ENCODE measurements at places on chromosomes 5 and 9. TPM values are rescaled to one million over a fixed set of nuclear protein-coding genes. Genes with fewer than 3 reads are reported as not detected.

Gene LTC4S
- 1.7 TPM for total RNA-seq

Gene OR13C5
- not detected for total RNA-seq

Gene OCLN
- 0.10 TPM for total RNA-seq

Gene NOL6
- total RNA-seq = 90.1 TPM

Gene LECT2
- total RNA-seq = not detected

Gene PDLIM4
- 2.0 TPM for total RNA-seq

Gene UHRF2
- total RNA-seq = 77.3 TPM

- peaks cover 35% of the 10 kb centered on the region for H3K4me1 ChIP-seq
- no peaks in the 10 kb centered on the region for H3K27me3 ChIP-seq
- peaks cover 4% of the 10 kb centered on the region for H3K36me3 ChIP-seq
Observed at GRCh38 chr5:40571729-40572128, 108.0 kb upstream of the PTGER4 start.

- H3K27ac ChIP-seq = no peak overlapping the region
- H3K4me1 ChIP-seq = no peaks in the 10 kb centered on the region
- H3K4me3 ChIP-seq = no peak overlapping the region
- DNase-seq = no peak
Observed at GRCh38 chr5:174970502-174970901, 246.1 kb downstream of the MSX2 start.

DNA sequence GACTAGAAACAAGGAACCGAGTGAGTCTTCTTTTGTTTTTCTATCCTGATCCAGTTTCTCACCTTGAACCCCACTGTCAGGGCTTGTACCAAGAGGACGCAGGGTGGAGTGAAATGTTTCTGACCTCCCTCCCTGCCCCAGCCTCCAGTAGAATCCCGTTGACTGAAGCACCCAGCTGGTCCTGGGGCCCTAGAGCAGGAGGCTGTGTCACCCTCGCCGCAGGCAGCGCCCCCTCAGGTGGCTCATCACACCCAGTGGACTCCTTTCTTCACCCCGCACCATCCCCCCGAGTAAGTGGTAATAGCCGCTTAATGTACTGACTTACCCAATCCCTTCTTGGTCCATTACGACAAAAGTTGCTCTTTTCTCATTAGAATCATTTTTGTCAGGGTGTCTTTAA is 53.8 kb downstream of the MVB12B start:
- H3K4me3 ChIP-seq = no peak overlapping the region
- H3K27ac ChIP-seq = no peak overlapping the region
- peaks cover 14% of the 10 kb centered on the region for H3K27me3 ChIP-seq
- DNase-seq = no peak

DNA sequence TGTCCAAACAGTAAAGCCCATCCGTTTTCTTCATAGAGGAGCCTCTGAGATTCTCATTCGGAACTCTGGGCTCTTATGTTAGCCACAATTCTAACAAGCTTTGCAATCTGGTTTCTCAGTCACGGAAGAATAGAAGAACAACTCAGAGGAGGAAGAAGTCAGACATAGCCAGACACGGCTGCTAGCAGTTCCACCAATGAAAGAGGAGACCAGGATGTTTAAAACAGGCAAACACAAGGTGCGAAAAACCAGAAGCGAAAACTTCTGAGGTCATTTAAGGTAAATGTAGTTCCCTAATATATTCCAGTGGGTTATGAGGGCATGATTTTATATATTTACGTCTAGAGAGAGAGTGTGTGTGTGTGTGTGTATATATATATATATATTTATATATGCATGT is 34.1 kb upstream of the GDNF start:
- DNase-seq = no peak
- H3K4me3 ChIP-seq = no peak overlapping the region
- H3K27ac ChIP-seq = no peak overlapping the region
- peaks cover 3% of the 10 kb centered on the region for H3K27me3 ChIP-seq
- H3K4me1 ChIP-seq = no peaks in the 10 kb centered on the region
- no peaks in the 10 kb centered on the region for H3K36me3 ChIP-seq

DNA sequence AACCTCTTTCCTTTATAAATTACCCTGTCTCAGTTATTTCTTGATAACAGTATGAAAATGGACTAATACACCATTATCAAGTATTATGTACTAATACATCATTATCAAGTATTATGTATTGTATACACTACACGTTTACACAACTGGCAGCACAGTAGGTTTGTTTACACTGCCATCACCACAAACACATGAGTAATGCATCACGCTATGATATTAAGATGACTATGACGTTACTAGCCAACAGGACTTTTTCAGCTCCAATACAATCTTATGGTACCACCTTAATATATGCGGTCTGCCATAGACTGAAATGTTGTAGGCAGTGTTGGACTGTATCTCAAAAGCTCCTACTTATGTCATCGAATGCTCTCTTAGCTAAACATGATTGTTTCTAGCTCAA is 28.2 kb downstream of the PRELID2 start:
- H3K27ac ChIP-seq = no peak overlapping the region
- DNase-seq = no peak
- no peaks in the 10 kb centered on the region for H3K4me1 ChIP-seq

DNA sequence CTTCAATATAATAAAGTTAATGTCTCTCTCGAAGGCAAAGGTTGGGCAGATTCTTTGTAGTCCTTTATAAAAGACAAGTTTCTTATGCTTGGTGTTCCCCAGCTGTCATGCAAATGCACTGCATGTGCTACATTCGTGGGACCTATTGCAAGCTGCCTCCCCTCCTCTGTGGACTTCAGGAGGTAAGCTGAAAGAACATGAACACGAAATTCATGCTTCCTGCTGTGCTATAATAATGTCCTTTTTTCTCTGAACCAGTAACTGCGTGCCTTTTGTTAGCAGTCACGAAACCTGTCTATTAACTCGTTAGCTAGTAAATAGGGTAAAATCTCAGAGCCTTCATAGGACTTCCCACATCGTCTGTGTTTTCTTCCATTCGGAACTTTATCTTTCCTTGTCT is 363.5 kb downstream of the CDH9 start:
- H3K4me1 ChIP-seq = no peaks in the 10 kb centered on the region
- no peak overlapping the region for H3K4me3 ChIP-seq
- H3K36me3 ChIP-seq = no peaks in the 10 kb centered on the region
- DNase-seq = no peak
- no peaks in the 10 kb centered on the region for H3K27me3 ChIP-seq

GRCh38 chr9:23319092-23319491 is 506.9 kb downstream of the ELAVL2 start:
- no peak for DNase-seq
- H3K27ac ChIP-seq = no peak overlapping the region
- no peaks in the 10 kb centered on the region for H3K27me3 ChIP-seq

GRCh38 chr9:18861609-18862544 is 171.1 kb downstream of the SAXO1 start:
- peaks cover 9% of the 10 kb centered on the region for H3K27me3 ChIP-seq
- no peaks in the 10 kb centered on the region for H3K4me1 ChIP-seq
- no peak overlapping the region for H3K27ac ChIP-seq
- no peak overlapping the region for H3K4me3 ChIP-seq
- no peaks in the 10 kb centered on the region for H3K36me3 ChIP-seq
- no peak for DNase-seq

GRCh38 chr9:84990850-84991513 is 321.5 kb downstream of the NTRK2 start:
- DNase-seq = no peak
- no peaks in the 10 kb centered on the region for H3K4me1 ChIP-seq
- H3K27me3 ChIP-seq = peaks cover 2% of the 10 kb centered on the region
- H3K4me3 ChIP-seq = no peak overlapping the region
- H3K27ac ChIP-seq = no peak overlapping the region

- no peaks in the 10 kb centered on the region for H3K27me3 ChIP-seq
- no peak overlapping the region for H3K4me3 ChIP-seq
- H3K27ac ChIP-seq = no peak overlapping the region
- H3K4me1 ChIP-seq = peaks cover 74% of the 10 kb centered on the region
- peaks cover 20% of the 10 kb centered on the region for H3K36me3 ChIP-seq
- no peak for DNase-seq
Observed at GRCh38 chr5:143014017-143014651, 244.0 kb downstream of the ARHGAP26 start.

DNA sequence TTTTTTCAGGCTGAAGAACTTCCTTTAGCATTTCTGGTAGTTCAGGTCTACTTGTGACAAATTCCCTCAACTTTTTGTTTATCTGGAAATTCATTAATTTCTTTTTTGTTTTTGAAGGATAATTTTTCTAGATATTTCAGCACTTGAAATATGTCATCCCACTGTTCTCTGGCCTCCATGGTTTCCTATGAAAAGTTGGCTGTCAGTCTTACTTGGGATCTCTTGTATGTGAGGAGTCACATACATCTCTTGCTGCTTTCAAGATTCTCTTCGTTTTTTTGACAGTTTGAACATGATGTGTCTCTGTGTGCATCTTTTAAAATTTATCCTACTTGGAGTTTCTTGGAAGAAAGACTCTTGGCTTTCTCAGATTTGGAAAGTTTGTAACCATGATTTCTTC is 79.5 kb downstream of the RIC1 start:
- H3K36me3 ChIP-seq = peaks cover 51% of the 10 kb centered on the region
- no peaks in the 10 kb centered on the region for H3K4me1 ChIP-seq
- no peaks in the 10 kb centered on the region for H3K27me3 ChIP-seq
- H3K4me3 ChIP-seq = no peak overlapping the region

- peaks cover 10% of the 10 kb centered on the region for H3K27me3 ChIP-seq
- DNase-seq = no peak
- H3K36me3 ChIP-seq = peaks cover 37% of the 10 kb centered on the region
- no peak overlapping the region for H3K27ac ChIP-seq
- H3K4me3 ChIP-seq = no peak overlapping the region
Observed at GRCh38 chr9:131276891-131277286, 579 bp upstream of the FAM78A start.

GRCh38 chr5:113047234-113047633 is 70.6 kb downstream of the DCP2 start:
- no peak for DNase-seq
- peaks cover 28% of the 10 kb centered on the region for H3K4me1 ChIP-seq
- H3K27me3 ChIP-seq = no peaks in the 10 kb centered on the region
- H3K27ac ChIP-seq = no peak overlapping the region

- H3K4me1 ChIP-seq = peaks cover 5% of the 10 kb centered on the region
- DNase-seq = no peak
- H3K4me3 ChIP-seq = no peak overlapping the region
- peaks cover 11% of the 10 kb centered on the region for H3K27me3 ChIP-seq
- H3K27ac ChIP-seq = no peak overlapping the region
Observed at GRCh38 chr5:10505517-10506095, 58.3 kb upstream of the ANKRD33B start.
